Fibroblast of upper back skin (primary cell): ENCODE measurements at places on chromosomes 3 and 15.
A peak's percentile ranks its signal among the peaks of the same experiment; 100 is the strongest.

- no peak for DNase-seq
Measured at GRCh38 chr3:5187920-5188418, 462 bp downstream of the EDEM1 start.

- peak; percentile 74 for DNase-seq
Measured at GRCh38 chr3:186452517-186452916, 90.5 kb upstream of the DGKG start.

DNA sequence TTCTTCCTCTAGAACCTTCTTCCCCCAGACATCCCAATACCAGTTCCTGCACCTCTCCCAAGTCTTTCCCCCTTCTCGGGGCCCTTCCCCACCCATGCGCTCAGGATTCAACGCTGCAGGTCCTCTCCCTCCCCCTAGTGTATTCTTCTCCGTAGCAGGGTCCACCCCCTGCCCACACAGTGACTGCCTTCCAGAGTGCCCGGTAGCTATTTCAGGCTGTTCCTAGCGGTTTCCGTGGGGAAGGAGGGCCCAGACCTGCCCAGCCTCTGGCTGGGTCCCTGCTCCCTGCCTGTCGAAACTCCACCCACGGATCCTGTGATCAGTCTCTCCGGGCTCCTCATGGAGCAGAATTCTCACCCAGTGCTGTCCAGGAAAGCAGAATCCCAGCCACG lies 45.2 kb upstream of the SEC61A1 start:
- no peak for DNase-seq

GRCh38 chr15:87538327-87538834 lies 718.2 kb downstream of the NTRK3 start:
- DNase-seq: no peak

- no peak for DNase-seq
Measured at GRCh38 chr3:13796701-13797460, 83.0 kb downstream of the WNT7A start.

DNA sequence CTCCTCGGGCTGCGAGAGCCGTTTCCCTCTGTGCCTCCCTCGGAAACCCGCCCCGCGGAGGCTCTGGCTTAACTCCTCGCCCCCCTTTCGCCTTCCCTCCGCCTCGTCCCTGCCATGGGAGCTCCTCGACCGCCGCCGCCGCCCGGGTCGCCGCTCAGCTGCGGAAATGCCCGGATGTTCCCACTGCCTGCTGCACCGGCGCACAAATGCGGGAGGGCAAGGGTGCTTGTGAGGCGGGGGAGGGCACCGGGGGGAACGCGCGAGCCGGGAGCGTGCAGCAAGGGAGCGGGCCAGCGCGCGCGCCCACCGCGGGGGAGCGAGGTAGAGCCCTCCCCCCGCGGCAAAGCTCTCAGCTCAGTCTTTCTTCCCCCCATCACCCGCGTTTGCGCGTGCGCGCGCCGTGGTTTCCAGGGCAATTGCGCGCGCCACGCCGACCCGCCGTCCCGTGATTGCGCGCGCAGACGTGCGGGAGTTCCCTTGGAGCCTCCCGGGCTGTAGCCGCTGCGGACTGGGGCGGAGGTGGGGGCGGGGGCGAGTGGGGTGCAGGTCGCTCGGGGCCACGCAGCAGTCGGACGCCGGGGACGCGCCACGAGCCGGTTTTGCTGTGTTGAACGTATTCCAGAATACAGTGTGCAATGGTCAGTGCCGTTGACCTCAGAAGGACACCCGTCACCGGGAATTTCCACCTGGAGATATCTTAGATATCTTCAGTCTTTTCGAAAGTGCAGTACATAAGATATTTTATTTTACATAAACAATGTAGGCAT lies at the start of gene DMXL2:
TSS of gene DMXL2 (minus strand) at position 168 of the 767 bp plus-strand sequence. CDS start 226 bp downstream, outside the sequence.
- DNase-seq: peak; percentile 85

GRCh38 chr3:150412561-150413231 lies 4.6 kb downstream of the TSC22D2 start:
- peak; percentile 70 for DNase-seq

DNA sequence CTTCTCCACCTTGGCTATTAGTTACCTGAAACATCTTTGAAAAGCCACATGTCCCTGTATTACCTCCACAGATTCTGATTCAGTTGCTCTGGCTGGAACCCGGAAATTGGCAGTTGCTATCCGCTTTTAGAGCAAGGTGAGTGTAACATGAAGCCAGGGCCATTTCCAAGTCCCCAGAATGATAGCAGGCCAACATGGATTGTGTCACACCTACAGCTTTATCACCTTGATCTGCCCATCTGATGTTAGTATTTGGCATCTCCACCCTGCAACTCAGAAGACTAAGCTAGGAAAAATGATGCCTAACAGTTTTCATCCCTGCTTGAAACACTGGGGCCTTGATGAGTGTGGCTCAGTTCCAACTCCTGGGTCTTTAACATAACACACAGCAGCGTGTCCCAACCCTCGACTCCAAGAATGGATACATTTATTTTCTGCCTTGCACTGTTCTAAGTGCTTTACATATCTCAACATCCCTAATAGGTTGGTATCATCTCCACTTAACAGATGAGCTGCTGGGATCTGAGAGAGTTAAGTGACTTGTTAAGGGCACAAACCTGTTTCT lies 21.3 kb upstream of the NUDT16 start:
- no peak for DNase-seq

- no peak for DNase-seq
Measured at GRCh38 chr15:62879770-62880169, 162.8 kb upstream of the TPM1 start.

GRCh38 chr15:27479296-27480140 lies 508.5 kb downstream of the GABRG3 start:
- no peak for DNase-seq

DNA sequence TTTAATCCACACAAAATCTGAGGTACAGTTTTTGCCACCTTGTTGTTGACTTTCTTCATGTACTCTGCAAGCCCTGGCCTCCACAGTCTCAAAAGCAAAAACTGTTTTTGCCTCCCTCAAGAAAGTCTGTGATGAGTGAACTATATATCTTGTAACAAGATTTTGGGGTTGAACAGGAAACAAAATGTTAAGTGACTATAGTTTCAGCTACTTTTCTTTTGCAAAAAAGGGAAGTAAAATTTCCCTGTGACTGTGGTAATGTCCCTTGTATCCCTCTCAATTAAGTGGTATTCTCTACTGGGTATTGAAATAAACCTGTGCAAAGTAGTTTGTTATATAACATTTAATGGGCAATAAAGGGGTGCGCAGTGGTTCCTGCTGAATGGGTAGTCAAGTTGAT lies 21.3 kb upstream of the SCAANT1 start:
- DNase-seq: no peak

DNA sequence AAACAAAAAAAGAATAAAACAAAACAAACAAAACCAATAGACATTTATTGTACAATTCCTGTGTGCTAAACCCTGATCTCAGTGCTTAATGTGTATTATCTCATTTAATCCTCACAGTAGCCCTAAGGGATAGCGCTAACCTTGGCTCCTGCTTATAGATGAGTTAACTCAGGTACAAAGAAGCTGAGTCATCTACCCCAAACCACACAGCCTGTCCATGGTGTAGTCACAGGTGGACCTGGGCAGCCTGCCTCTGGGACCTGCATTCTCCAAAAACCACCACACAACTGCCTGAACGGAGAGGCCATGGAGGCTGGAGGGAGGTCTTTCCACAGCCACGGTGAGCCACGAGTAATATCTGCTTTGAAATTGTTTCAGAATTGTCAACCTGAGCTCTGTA lies 5.5 kb upstream of the CLN6 start:
- DNase-seq: no peak

DNA sequence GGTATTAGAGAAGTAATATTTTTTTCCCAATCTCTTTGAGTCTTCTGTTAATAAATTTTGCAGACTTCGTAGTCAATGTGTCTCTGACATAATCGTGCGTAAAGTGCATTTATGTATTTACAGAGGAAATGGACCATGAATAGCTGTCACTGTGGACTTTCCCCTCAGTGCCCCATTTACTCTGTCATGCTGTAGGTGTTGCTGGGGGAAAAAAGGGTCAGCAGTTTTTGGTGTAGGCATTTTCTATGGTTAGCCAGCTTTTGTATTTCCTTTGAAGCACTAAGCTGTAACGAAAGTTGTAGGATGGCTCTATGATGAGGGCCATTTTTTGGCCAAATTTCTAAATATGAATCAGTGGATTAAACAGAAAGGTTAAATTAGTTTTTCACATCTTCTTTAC lies 598.4 kb downstream of the FGF12 start:
- no peak for DNase-seq

GRCh38 chr3:111956449-111956848 lies 22.4 kb upstream of the ABHD10 start:
- no peak for DNase-seq

DNA sequence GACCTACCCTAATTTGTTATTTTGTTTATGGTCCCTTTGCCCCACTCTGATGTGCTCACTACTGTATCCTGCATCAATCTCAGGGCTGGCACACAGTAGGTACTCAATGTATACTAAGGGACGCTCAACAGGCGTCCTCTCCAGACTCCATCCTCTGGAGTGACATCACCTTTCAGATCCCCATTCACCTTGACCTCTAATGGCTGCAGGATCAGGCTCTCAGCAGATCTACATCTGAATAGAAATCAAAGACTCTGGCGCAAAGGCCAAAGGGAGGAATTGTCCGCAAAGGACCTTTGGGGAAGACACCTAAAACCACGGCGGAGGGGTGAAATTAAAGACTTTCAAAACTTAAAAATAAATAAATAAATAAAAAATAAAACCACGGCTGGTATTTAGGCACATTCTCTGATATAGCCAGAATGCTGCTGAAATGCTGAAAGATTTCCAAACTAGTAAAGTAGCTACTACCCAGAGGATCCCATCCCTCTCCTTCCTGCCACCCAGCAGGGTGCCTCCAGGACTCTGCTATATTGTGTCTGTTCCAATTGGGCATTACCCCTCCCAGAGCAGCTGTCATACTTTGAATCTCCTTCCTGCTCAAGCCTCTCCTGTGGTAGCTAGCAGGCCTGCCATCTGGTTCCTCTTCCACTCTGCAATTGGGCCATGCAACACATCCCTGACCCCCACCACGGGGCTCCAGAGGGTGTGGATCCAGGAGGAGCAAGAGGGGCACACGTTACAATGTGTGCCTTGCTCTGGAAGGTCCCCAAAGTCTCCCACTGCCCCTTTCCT lies 6.1 kb downstream of the SHF start:
- no peak for DNase-seq

DNA sequence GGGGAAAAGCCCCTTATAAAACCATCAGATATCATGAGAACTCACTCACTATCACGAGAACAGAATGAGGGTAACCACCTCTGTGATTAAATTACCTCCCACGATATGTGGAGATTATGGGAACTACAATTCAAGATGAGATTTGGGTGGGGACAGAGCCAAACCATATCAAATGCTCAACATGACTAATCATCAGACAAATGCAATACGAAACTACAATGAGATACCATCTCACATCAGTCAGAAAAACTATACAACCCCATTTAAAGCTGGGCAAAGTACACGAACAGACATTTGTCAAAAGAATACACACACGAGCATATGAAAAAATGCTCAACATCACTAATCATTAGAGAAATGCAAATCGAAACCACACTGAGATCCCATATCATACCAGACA lies 67.7 kb downstream of the SCAPER start:
- DNase-seq: no peak

DNA sequence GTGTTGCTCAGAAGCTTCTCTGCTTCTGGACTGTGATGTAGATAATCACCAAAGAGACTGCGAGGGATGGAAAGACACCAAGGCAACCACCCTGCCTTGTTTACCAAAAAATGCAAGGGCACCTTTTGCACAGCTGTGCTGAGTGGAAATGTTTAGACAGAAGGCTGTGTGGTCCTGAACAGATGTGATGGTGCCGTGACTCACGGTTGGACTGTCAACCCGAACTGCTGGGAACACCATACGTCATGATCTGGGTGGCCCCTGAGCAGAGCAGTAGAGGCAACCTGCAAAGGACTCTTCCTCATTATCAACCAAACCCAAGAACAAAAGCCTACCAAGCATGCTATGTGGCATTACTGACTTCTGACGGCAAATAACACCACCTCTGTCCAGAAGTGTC lies 61.3 kb upstream of the LPP start:
- peak; percentile 25 for DNase-seq

GRCh38 chr3:147960786-147961185 lies 551.6 kb downstream of the ZIC1 start:
- no peak for DNase-seq

DNA sequence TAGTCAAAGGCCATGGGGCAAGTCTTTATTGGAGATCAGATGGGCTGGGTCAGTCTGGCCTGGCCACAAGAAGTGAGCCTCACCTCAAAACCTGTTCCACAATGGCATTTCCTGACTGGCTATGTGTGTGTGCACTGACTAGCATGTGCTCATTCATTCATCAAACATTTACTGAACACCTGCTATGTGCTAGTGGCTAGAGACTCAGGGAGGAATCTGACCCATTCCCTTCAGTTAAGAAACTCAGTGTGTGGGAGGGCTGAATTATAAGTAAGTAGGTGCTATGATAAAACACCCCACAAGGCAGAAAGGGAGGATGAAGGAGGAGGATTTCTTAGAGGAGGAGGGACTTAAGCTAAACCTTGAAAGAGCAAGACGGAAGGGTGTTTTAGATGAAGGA lies 5.4 kb upstream of the CGNL1 start:
- no peak for DNase-seq

DNA sequence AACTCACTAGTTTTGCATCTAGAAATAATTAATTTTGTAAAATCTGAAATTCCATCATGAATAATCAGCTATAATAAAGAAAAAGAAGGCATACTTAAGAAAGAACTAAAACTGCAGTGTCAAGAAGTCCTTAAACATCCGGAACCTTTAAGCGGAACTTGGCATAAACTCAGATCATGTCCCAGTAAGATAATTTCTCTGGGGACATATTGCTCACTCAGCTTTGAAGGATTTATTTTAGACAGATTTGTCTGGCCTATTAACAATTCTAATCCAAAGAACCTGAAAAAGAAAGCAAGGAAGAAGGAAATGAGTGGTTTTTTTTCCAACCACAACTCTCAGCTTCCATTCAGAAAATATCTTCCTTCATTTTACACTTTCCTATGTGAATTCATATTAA lies 850.3 kb downstream of the ROBO1 start:
- peak; percentile 41 for DNase-seq

DNA sequence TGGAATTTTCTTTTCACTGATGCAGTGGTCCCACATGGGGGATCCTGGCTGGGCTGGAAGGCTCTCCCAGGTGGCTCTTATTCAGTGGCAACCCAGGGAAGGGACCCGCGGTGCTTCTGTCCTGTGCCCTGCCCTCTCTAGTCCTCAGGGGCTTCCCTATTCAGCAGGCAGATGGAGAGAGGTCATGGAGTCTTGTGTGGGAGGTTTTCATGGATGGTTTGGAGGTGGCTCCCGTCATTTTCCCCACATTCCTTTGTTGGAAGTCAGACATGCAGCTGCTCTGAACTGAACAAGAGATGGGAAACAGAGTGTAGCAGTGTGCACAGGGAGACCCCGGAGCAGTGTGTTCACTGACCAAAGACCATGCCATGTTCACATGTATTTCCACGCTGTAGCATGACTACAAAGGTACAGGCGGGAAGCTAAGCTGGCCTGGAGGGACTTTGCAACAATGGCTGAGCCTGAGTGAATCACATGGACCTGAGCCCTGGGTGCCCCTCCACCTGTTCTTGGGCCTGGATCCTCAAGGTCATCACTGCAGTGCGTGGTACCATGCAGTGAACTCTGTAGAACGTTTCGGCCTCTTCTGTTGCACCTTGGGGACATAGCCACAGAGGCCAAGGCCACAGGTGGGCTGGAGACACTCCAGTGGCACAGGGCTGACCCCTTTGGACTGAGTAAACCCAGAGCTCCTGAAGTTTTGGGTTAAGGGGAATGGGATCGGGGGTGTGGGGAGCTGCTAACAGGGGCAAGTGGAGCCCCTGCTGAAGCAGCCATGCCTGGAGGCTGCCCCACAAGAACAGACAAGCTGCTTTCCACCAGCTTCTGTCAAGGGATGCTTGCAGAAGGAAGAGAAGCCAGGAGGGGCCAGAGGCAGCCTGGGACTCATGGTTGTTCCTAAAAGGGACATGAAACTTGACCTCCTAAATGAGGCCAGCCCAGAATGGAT lies 123.0 kb downstream of the ASB7 start:
- DNase-seq: peak; percentile 81
